ENCODE measurements at places on chromosomes 6 and 20. TPM values are rescaled to one million over a fixed set of nuclear protein-coding genes. Genes with fewer than 3 reads are reported as not detected.

CCDC28A gene
- total RNA-seq = 30.2 TPM

NAA20 gene
- 23.2 TPM for total RNA-seq

C20orf96 gene
- total RNA-seq = 6.0 TPM

ESR1 gene
- total RNA-seq = not detected

- no peaks in the 10 kb centered on the region for H3K4me1 ChIP-seq
- H3K4me3 ChIP-seq = no peak overlapping the region
- H3K27me3 ChIP-seq = no peaks in the 10 kb centered on the region
- H3K27ac ChIP-seq = no peak overlapping the region
- no peaks in the 10 kb centered on the region for H3K36me3 ChIP-seq
These were observed 129.9 kb downstream of the SMAP1 start for GRCh38 chr6:70797625-70798024.

DNA sequence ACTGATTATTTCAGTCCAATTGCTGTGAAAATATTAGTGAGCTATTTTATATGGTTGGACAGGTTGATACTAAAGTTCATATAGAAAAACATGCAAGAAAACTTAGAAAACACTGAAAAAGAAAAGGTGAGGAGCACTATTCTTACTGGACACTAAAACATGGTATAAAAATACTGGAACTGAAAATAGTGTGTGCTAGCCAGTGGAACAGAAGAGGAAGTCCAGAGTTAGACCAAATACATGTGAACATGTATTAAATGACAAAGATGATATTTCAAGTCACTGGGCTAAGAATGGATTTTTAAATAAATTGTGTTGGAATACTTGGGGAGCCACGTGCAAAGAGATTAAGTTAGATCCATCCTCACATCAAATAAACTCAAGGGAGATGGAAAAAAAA lies 218.5 kb downstream of the TMEM242 start:
- DNase-seq = no peak
- H3K36me3 ChIP-seq = no peaks in the 10 kb centered on the region
- H3K4me3 ChIP-seq = no peak overlapping the region
- H3K27me3 ChIP-seq = no peaks in the 10 kb centered on the region
- H3K4me1 ChIP-seq = peaks cover 11% of the 10 kb centered on the region

DNA sequence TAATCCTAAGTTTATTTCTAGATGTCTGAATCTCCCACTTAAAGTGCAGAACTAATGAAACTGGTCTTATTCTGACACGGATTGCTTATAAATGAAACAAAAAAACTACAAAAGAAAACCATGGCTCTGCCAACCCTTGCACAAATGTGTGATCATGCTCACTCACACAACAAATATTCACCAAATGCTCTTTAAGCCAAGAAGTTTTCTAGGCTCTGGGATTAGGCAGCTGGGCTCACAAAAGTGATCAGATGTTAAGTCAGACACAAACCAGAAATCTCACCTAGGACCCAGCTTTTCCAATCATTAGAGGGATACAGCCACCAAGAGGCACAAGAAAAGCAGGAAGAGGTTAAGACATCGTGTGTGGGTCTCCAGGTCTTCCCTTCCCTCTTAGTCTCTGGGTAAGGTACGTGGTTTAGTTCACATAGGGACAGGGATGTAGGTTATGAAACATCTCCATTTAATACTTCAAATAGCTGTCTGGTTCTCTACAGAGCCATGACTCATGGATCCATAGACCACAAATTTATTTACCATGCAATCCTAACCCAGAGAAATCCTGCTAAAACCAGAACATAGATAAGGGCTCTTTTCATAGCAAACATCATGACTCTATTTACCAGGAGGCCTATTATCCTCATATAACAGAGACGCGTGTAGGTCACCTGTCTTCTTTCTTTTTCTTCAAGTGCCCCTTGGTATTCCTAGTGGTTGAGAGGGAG lies 165.2 kb downstream of the WDR27 start:
- no peaks in the 10 kb centered on the region for H3K4me1 ChIP-seq
- no peak overlapping the region for H3K4me3 ChIP-seq
- peaks cover 4% of the 10 kb centered on the region for H3K36me3 ChIP-seq
- DNase-seq = no peak

- H3K36me3 ChIP-seq = no peaks in the 10 kb centered on the region
- H3K4me1 ChIP-seq = no peaks in the 10 kb centered on the region
- no peak for DNase-seq
- H3K27me3 ChIP-seq = no peaks in the 10 kb centered on the region
- H3K4me3 ChIP-seq = no peak overlapping the region
- no peak overlapping the region for H3K27ac ChIP-seq
These were observed 49.9 kb upstream of the PBOV1 start for GRCh38 chr6:138267971-138268895.

- no peaks in the 10 kb centered on the region for H3K27me3 ChIP-seq
- no peaks in the 10 kb centered on the region for H3K36me3 ChIP-seq
- H3K4me3 ChIP-seq = no peak overlapping the region
- no peak for DNase-seq
These were observed 193.4 kb upstream of the PREP start for GRCh38 chr6:105596284-105596755.

DNA sequence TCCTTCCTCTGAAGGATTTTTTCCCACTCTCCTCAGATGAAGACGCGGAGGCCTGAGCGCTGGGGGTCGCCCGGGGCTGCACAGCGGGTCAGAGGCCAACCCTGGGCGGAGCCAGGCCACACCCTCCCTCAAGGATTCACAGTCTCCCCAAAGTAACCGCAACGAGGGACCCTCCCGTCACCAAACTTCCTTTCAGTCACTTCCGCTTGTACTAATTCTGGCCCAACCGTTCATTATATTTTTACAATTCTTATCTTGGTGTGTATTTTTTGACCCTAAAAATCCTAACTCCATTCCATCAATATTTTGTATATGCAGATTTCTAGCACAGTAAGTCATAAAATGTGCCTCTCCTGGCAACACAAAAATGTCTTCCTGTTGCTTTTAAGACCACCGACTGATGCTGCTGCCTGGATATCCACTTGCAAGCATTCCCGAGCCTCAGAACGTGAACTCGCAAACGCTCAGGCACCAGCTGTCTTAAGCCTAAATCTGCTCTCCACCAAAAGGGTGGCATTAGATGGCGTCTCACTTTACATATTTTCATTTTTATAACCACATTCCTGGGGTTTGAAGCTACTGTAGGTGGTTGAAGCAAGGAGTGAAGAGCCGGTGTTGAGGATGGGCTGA lies 128.0 kb downstream of the DLL1 start:
- no peaks in the 10 kb centered on the region for H3K36me3 ChIP-seq
- H3K4me3 ChIP-seq = no peak overlapping the region
- peaks cover 14% of the 10 kb centered on the region for H3K4me1 ChIP-seq
- no peak for DNase-seq
- no peak overlapping the region for H3K27ac ChIP-seq

DNA sequence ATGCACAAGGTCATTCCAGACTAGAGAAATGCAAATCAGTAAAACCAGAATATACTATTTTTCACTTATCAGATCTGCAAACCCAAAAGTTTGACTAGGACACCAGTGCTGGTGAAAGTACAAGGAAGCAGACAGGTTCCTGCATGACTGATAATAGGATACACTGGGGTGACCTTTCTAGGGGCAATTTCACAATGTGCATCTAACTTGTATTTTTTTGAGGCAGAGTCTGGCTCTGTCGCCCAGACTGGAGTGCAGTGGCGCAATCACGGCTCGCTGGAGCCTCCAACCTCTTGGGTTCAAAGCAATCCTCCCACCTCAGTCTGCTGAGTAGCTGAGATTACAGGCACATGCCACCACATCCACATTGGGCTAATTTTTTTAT lies 11.4 kb downstream of the COMMD7 start:
- H3K4me1 ChIP-seq = peaks cover 3% of the 10 kb centered on the region
- no peaks in the 10 kb centered on the region for H3K36me3 ChIP-seq
- no peak for DNase-seq

GRCh38 chr6:113144117-113144516 lies 713.0 kb upstream of the MARCKS start:
- H3K27me3 ChIP-seq = no peaks in the 10 kb centered on the region
- no peak for DNase-seq
- no peak overlapping the region for H3K27ac ChIP-seq
- H3K4me1 ChIP-seq = no peaks in the 10 kb centered on the region
- H3K4me3 ChIP-seq = no peak overlapping the region

- DNase-seq = no peak
- H3K4me1 ChIP-seq = peaks cover 34% of the 10 kb centered on the region
- H3K36me3 ChIP-seq = no peaks in the 10 kb centered on the region
- H3K4me3 ChIP-seq = no peak overlapping the region
These were observed 235.5 kb downstream of the BMP7 start for GRCh38 chr20:57030611-57031600.

DNA sequence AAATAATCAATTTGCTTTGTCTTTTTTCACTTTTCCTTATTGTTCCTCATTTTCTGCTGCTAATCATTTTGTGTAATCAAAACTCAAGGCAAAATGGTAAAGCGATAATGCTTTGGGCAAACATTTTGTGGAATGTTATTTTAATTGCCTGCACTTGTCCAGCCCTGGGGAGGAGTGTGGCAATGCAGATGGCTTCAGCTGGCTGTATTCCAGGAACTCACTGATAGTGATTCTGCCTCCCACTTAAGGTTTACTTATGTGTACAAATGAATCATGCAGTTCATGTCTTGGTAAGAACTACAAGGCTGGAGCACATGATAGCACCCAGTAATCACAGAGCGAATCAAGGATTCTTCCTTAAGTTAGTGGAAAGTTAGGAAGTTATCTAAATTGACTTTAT lies 107.8 kb downstream of the COL19A1 start:
- no peaks in the 10 kb centered on the region for H3K36me3 ChIP-seq
- H3K4me1 ChIP-seq = peaks cover 12% of the 10 kb centered on the region

DNA sequence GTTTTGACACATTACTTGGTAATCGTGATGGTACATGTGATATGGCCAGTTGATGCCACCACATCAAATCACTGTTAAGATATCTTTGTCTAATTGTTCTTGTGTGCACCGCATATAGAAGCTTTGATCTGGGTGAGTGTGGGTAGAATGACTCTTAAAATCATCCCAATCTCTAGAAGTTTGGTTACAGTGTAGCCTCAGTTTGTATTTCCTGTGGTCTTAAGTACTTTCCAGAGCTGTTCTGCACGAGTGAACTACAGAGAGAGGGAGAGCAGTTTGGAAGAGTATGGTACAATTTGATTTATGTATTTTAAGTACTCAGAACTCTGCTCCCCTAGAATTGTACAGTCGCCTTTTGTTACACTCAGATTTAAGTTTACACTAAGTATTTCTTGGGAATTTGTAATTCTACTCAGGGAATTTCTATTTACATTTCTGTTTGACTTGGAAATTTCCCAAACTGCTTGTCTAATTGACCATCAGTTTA lies 37.5 kb downstream of the SNX9 start:
- no peak overlapping the region for H3K27ac ChIP-seq
- H3K4me3 ChIP-seq = no peak overlapping the region
- H3K4me1 ChIP-seq = peaks cover 10% of the 10 kb centered on the region
- DNase-seq = no peak
- no peaks in the 10 kb centered on the region for H3K27me3 ChIP-seq

DNA sequence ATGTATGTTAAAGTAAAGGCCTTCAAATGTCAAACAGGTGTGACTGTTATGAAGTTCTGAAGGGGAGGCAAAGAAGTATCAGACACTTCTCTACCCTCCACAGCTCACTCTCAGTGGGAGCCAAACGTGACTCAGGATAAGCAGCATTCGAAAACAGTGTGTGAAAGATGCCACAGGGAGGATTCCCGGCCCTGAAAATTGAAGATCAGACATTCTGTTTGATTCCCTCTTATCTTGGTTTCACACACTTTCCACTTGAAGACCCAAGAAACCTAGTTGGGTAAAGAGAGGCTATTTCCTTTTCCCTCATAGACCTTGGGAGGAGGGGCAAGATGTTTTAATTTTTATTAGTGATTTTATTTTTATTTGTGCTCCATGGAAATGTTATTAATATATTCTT lies 164.2 kb upstream of the SUPT3H start:
- H3K36me3 ChIP-seq = no peaks in the 10 kb centered on the region
- H3K4me1 ChIP-seq = no peaks in the 10 kb centered on the region
- no peak overlapping the region for H3K4me3 ChIP-seq
- no peak for DNase-seq

DNA sequence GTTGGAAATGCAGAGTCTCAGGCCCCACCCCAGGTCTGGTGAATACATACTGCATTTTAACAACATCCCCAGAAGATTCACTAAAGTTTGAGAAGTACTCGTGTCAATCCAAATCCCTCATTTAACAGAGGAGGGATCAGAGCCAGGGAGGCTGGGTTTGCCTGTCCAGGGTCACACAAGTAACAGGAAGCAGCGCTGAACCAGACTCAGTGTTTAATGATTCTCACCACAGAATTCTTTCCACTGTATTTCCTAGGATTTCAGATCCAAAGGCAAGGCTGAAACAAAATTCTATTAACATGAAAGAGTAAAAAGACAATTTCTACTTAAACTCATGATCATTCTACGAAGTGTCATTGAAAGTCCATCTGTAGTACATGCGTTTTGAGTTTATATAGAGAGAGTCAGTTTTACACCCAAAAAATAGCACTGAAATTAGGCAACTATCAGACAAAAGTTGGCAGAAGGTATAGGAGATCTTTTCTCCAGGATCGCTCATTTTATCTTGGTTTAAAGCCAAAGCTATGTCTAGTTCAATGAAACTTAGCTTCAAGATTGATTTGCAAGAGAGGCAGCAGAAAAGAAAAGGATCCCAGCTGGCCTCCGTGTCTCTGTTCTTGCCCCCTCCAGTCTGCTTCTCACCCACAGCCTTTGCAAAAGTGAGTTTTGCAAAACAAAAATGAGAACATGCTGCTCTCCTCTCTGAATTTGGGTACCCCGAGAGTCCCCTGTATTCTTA lies 6.0 kb upstream of the AGPAT4 start:
- H3K4me1 ChIP-seq = peaks cover 2% of the 10 kb centered on the region
- H3K27ac ChIP-seq = no peak overlapping the region
- no peaks in the 10 kb centered on the region for H3K36me3 ChIP-seq

- no peak overlapping the region for H3K27ac ChIP-seq
- peaks cover 69% of the 10 kb centered on the region for H3K27me3 ChIP-seq
- DNase-seq = no peak
- no peaks in the 10 kb centered on the region for H3K36me3 ChIP-seq
- no peak overlapping the region for H3K4me3 ChIP-seq
These were observed 10.5 kb upstream of the DEFB128 start for GRCh38 chr20:199996-200395.

Data from neural progenitor cell (in vitro differentiated cells).